Erythroblast (primary cell): ENCODE measurements at places on chromosomes 4 and X.
A peak's percentile ranks its signal among the peaks of the same experiment; 100 is the strongest.

DNA sequence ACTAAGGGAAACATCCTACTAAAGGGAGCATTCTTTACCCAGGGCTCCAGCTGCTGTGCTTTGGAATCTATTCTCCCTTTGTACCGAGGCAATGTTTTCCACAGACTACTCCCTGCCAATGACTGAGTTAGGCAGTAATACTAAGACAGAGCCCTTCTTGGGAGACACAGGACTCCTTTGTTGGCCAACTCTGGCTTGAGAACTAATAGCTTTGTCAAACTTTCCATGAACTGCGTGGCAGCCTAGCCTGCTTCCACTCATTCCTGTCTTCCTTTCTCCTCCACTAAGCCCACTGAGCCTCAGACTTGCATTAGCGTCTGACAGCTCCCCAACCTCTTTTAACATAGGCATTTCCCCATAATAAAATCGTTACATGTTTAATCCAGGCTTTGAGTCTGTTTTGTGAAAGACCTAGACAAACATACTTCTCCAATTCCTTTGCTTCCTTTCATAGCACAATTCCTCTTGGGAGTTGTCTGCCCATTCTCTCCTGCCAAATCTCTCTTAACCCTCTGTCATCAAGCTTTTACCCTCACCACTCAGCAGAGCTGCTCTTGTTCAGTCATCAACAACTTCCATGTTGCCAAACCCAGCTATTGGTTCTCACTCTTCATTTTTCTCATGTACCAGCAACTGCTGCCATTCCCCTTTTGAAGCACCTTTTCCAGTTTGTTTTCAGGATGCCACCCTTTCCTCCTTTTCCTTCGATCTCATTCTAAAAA is 300.3 kb upstream of the IGFBP7 start:
- no peak for DNase-seq

DNA sequence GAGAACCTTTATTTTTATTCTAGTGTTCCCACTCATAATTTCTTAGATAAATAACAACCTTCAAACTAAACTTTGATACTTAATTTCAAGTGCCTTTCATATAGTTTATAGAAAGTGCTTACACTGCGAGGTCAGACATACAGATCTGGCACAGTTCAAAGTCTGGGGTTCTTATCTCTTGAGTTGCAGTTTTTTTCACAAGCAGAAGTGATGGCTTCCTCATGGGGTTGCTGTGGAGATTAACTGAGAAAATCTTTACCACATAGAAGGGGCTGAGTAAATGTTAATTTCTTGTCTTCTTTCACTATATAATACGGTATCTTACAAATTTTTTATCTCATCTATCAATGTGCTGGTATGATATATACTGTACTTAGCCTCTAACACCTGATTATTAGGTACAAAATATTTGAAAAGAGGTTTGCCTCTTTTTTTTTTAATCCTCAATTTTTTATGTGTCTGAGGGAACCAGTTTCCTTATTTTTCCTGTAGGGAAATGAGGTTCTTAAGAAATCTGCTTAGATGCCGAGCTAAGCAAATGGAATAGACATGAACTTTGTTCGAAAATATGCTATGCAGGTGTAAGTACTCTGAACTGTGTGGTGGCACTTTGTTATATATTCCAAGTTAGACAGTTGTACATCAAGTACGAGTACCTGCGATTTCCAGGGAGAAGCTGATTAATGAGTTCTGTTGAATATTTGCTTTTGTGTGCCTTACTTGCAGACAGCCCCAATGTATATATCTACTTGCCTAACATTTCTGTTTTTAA is 3.3 kb downstream of the ING2 start:
- peak; percentile 86 for DNase-seq

- DNase-seq = no peak
Observed at GRCh38 chr4:3401436-3402171, 40.2 kb upstream of the HGFAC start.

GRCh38 chrX:12421918-12422317 is 283.6 kb downstream of the FRMPD4 start:
- DNase-seq = no peak

GRCh38 chr4:184913356-184914143 is 87.8 kb upstream of the ACSL1 start:
- no peak for DNase-seq
